GM19239 (cell line): ENCODE measurements at places on chromosomes 2 and 18.

DNA sequence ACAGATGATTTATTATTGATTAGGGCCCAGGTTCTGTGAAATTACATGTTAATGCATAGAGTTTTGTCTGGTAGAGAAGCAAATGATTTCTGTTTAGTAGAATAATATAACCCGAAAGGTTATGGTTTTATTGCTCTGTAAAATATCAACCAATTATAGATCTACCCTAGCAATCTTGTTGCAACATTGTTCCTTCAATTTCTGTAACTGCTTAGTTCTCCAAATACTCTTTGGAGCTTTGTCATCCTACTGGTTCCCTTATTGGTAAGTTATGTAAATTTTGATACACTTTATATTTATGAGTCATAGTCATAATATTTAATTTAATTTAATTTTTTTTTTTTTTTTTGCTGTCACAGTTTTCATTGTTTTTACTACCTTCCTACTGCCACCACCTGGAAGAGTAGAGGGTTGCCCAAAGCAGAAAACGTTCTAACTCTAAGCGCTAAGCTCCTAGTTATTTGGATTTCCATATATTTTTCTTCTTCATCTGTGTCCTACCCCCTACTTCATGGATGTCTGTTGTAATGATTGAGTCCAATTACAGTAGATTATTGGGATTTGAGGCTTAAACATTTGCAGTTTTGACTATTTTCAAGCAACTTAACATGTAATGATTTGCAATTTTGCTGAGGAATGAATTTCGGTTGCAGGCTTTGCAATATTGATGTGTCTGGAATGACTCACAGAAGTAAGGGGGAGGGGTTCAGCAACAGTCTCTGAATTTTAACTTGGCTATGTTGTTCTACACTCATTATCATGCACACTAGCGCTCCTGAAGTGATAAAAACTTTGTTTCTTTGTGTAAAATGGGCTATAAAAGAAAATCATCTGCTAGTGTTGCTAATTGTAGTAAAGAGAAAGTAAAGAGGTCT lies 51.1 kb downstream of the NABP1 start:
- no peak for DNase-seq

- DNase-seq: no peak
Measured at GRCh38 chr2:191341436-191341835, 96.2 kb downstream of the MYO1B start.

GRCh38 chr2:170647741-170648436 lies 67.2 kb upstream of the SP5 start:
- DNase-seq: no peak

GRCh38 chr2:121400201-121400600 lies 115.2 kb upstream of the TFCP2L1 start:
- no peak for DNase-seq

GRCh38 chr2:241218131-241219029 lies 29.9 kb downstream of the ANO7 start:
- DNase-seq: peak; percentile 69

DNA sequence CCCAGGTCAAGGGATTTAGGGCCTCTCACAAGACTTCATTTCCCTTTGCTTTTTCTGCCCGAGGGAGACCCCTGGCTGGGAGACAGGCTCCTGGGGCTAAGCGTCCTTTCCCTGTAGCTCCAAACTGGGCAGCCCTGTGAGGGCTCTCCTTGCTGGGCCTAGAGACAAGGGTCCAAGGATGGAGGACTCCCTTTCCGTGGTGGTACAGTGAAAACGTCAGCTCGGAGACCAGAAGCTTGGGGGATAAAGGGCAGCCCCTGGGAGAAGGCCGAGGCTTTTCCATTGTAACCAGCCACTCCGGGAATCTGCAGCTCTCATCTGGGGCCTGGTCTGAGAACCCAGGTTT lies 2.3 kb downstream of the SIX2 start:
- DNase-seq: no peak

DNA sequence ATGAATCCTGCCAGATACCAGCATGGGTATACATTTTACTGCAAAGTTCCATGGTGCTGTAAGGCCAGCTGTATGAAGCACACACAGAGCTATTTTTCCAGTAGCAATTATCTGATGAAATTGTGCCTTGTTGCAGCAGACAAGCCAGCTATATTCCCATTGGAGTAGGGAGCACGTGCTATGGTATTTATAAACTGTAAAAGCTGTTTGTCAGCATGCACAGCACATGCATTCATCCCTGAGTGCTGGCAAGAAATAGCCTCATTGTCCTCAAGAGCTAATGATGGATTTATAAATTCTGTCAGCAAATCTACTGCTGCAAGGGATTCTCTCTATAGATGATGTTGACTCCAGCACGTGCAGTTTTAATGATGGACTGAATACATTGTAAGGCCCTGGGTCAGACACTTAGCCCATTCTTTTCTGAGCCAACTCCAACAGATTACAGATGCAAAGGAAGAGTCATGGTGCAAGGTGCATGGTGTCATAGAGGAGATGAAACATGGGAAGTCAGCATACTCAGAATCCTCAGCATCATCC lies 61.7 kb downstream of the KCNS3 start:
- DNase-seq: no peak
